ENCODE measurements at places on chromosomes 12 and 14.
A peak's percentile ranks its signal among the peaks of the same experiment; 100 is the strongest.

DNA sequence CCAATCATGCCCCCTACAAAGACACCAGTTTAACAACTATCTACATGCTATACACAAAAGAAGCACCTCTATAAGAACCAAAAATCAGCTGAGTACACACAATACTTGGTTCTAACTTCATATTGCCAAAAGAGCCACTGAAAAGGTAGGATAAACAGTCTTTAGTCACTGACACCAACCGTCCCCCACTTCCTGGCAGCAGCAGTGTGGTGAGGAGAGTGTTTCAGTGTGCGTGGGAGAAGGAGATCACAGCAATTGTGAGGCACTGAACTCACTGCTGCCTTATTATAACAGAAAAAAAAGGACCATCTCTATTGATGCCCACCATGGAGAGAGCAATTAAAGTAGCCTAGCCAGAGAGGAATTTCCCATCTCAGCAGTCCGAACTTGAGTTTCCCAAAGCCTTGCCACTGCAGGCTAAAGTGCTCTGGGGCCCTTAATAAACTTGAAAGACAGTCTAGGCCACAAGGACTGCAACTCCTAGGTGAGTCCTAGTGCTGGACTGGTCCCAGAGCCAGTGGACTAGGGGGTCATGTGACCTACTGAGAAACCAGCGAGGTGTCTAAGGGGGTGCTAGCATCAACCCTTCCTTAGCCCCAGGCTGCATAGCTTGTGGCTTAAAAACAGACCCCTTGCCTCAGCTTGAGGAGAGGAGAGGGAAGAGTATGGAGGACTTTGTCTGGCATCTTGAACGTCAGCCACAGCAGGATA is 37.1 kb upstream of the LMNTD1 start:
- no peak for DNase-seq

- DNase-seq: no peak
Observed at GRCh38 chr12:12171991-12172511, 94.8 kb downstream of the LRP6 start.

DNA sequence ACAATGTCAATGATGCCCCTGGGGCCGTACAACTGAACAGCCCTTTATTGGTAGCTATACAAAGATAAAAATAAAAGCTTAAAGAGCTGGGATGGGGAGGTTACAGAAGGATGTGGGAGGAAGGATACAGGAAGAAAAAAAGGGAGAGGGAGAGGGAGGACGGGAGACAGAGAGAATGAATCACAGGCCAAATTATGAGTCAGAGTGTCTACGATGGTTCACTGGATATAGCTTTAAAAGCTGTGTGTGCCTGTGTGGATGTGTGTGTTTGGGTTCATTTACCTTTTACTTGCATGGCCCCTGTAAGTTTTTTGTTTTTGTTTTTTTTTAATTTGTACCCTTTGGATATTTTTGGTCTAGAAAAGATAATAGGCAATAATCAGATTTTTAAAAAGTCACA is 111.9 kb downstream of the CCDC60 start:
- DNase-seq: peak; percentile 6

GRCh38 chr12:116538076-116538591 is 21.0 kb upstream of the MAP1LC3B2 start:
- no peak for DNase-seq

DNA sequence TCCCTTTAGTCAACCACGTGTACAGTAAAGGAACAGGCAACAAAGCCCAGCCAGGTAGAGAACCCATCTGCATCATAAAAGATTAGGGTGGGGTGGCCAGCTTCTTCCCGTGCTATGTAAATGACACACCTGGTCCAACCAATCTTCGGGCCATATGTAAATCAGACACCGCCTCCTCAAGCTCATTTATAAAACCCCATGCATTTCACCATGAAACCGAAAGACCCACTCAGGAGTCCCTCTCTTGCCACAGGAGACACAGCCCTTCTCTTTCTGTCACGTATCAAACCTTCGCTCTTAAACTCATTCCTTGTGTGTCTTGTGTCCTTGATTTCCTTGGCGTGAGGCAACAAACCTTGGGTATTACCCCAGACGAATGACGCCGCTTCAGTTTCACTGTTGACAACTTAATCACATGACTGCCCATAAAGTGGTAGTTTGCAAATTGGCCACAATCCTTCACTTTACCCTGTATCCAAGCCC is 59.8 kb upstream of the TBPL2 start:
- no peak for DNase-seq
